ENCODE measurements at places on chromosomes 1 and 21.

- DNase-seq, result no peak
Measured at GRCh38 chr1:228500143-228500734, 13.1 kb downstream of the RNF187 start.

DNA sequence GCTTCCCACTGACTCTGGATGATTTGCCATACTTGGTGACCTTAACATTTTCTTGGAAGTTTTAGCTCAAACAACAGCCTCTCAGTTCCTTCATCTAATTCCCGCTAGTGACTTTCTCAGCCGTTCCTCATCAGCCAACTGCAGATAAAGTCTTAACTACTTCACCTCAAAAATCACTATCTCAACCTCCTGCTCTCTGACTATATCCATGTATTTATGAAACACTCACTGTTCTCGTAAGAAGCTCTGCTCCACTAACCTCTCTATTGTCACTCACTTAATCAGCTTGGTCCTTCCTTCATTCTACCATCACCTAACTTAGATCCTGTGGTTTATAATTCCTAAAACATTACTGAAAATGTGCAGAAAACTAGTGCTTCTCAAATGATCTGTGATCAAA, 1551.6 kb downstream of the MRPL39 start:
- no peak for DNase-seq

GRCh38 chr1:231387770-231388669, 34.1 kb downstream of the EGLN1 start:
- no peak for DNase-seq

DNA sequence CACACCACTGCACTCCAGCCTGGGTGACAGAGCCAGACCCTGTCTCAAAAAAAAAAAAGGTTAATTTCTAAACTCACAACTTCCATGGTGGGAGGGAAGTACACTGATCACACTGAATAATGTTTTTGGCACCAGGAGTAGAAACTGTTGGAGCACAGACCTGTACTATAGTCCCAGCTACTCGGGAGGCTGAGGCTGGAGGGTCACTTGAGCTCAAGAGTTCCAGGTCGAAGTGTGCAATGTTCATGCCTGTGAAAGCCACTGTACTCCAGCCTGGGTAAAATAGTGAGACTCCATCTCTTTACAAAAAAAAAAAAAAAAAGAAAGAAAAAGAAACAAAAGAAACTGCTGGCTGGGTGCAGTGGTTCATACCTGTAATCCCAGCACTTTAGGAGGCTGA, 35.3 kb downstream of the TMEM50B start:
- DNase-seq, result no peak

- DNase-seq, result no peak
Measured at GRCh38 chr1:20999525-21000244, 177.0 kb downstream of the EIF4G3 start.

DNA sequence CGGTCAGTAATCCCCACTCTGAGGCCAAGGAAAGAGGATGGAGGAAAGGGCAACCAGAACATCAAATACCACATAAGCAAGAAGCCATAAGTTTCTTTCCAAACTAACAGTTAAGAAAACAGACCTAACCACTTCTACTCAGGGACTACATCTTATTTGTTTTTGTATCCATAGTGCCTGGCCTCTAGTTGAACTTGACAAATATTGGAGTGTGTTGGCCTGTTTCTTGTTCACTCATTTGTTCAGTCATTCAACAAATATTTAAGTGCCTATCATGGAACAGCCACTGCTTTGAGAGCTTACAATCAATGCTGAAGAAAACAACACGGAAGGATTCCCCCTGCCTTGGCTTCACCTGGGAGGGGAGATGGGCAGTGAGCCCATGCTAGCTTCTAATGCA, 69.7 kb downstream of the ST6GALNAC3 start:
- no peak for DNase-seq

- DNase-seq, result no peak
Measured at GRCh38 chr1:14067711-14068110, 367.7 kb downstream of the PRDM2 start.

DNA sequence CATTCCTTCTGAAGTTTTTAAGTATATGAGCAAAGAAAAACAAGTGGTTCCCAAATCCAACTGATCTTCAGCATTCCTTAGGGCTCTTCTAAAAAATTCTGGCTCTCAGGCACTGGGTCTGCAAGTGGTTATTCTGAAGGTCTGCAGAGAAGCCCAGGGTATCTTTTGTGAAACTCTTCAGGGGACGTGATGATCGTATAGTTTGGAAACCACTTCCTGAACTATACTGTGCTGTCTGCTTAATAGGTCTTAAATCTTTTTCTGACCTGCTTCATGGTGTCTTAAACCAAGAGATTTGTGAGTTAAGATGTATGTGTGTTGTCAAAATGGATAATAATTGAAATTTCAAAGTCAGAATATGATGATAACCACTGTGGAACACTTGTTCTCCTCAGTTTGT, 115.5 kb downstream of the LHX9 start:
- no peak for DNase-seq

DNA sequence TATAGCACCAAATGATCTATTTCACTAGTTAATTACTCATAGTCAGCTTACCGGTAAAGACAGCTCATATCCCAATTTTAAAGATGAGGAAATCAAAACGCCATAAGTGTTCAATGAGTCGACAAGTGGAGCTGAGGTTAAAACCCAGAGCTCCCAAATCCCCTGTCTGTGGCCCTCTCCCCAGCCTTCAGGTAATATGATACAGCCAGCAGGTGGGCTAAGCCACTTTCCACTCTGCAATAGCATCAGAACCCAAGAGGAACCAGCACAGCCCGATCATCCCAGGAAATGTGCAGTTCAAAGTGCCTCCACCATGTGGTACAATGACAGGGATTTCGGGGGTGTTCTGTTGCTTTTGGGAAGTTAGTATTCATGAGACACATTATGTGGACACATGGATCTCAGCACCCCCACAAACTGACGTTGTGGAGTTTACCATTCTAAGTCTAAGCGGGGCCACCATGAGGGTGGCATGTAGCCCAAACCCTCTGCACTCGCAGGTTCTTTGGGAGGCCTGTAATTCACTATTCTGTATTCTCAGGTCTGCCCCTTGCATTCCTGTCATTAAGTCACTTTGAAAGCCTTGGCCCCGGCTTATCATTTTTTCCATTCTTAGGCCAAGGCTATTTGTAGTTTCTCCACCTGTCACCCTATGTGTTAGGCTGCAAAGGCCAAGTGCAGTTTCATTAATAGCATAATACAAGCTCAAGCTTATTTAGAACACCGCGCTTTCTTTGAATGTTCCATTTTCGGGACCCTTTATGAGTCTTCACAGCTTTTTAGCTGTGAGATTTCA, 26.3 kb upstream of the ACTN2 start:
- DNase-seq, result no peak

- no peak for DNase-seq
Measured at GRCh38 chr21:27681841-27682240, 715.0 kb upstream of the ADAMTS5 start.

DNA sequence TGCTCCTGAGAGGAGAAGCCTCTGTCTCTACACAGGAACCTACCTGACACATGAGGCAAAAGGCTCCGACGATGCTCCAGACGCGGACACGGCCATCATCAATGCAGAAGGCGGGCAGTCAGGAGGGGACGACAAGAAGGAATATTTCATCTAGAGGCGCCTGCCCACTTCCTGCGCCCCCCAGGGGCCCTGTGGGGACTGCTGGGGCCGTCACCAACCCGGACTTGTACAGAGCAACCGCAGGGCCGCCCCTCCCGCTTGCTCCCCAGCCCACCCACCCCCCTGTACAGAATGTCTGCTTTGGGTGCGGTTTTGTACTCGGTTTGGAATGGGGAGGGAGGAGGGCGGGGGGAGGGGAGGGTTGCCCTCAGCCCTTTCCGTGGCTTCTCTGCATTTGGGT, 3.9 kb upstream of the ACKR1 start:
- DNase-seq, result no peak

- DNase-seq, result no peak
Measured at GRCh38 chr1:29243871-29244200, 7.5 kb downstream of the PTPRU start.

DNA sequence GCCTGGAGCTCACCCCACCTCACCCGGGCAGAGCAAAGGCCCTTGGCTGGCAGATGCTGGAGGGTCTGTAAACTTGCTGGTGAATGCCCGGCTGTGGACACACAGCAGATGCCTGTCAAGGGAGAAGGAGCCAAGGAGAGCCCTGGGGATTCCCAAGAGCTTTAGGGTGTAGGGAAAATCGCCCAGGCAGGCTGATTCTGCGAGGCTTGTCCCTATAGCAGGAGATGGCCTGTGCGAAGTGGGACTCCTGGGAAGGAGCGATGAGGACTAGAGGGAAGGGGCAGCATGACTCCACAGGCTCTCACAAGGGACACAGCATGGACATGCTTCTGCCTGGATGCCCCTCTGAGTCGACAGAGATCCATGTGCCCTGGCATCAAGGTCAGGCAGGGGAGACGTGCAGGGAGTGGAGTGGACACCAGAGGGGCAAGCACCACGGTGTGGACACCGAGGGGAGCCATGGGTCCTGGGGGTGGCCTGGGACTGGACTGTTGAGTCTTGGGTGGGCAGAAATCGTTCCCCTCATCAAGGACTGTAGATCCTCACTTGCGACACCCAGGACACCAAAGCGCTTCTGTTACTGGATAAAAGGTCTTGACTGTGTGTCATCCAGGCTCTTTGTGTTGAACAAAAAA, 71.4 kb upstream of the ABCG1 start:
- DNase-seq, result no peak

GRCh38 chr1:11391886-11392285, 87.1 kb upstream of the DISP3 start:
- no peak for DNase-seq

DNA sequence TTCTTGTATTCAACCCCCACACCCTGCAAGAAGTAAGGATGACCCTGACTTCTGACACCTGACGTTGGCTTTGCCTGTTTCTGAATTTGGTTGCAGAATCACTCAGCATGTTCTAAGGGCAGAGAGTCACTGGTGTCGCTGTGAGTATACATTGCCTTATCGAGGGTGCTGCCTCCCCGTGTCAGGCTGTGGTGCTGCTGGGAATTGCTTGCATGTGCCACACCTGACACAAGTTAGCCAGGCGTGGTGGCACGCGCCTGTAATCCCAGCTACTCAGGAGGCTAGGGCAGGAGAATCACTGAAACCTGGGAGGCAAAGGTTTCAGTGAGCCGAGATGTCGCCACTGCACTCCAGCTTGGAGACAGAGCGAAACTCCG, 45.9 kb downstream of the WDR4 start:
- DNase-seq, result peak; percentile 62

DNA sequence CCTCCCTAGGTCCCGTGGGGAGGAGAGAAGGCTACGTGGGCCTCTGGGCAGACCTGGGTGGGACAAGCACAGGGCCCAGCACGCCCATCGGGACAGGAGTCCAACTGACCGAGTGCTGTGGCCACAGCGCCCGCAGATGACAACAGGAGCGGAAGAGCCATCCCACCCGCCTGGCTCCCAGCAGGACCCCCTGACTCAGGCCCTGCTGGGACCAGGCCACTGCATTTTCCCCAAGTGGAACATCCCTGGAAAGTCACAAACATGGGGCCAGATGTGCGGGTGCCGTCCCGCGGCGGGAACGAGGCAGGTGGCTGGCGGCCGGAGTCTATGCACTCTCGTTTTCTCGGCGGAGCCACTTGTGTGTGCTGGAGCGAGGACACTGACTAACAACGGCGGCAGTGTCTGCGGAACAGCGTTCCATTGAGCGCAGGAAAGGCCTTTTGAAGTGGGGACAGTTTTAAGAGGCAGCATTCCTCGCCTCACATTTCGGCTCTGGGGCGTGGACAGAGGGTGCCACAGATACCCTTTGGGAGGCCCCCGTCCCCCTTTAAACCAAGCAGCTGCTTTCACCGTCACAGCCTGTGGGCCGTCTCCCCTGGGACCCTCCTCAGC, 93.7 kb upstream of the ARHGEF16 start:
- DNase-seq, result no peak

- no peak for DNase-seq
Measured at GRCh38 chr21:40667967-40668366, 179.0 kb downstream of the DSCAM start.

DNA sequence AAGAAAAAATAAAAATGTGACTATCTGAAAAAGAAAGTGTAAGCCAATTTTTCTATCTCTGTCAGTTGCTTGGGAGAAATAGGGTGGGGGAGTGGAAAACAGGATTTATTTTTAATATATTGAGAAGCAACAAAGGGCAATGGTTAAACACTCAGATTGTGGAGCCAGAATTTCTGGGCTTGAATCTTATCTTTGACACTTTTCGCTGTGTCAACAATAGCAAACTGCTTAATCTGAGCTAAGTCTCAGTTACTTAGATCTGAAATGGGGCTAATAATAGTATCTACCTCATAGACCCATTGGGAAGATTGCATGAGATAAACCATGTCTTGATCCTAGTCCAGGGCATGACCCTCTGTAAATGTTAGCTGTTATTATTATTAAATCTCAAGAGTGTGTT, 468.1 kb downstream of the ADGRL2 start:
- no peak for DNase-seq

DNA sequence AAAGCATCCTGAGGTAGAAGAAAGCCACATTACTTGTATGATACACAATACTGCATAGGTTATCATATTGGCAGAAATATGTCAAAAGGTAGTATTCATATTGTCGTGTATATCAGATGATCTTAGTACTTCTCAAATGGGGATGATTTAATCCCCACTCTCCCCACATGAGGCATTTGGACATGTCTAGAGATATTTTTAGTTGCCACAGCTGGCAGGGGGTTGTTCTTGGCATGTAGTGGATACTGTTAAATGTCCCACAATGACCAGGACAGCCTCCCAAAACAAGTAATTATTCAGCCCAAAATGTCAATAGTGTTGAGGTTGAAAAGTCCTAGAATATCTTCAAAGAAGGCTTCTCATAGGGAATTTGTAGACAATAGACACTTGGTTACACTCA, 162.8 kb downstream of the NEGR1 start:
- no peak for DNase-seq
